GM23338 (cell line): ENCODE measurements at places on chromosomes 11 and 22.

GRCh38 chr11:130476922-130477491 lies 28.6 kb downstream of the ADAMTS15 start:
- no peak for DNase-seq

DNA sequence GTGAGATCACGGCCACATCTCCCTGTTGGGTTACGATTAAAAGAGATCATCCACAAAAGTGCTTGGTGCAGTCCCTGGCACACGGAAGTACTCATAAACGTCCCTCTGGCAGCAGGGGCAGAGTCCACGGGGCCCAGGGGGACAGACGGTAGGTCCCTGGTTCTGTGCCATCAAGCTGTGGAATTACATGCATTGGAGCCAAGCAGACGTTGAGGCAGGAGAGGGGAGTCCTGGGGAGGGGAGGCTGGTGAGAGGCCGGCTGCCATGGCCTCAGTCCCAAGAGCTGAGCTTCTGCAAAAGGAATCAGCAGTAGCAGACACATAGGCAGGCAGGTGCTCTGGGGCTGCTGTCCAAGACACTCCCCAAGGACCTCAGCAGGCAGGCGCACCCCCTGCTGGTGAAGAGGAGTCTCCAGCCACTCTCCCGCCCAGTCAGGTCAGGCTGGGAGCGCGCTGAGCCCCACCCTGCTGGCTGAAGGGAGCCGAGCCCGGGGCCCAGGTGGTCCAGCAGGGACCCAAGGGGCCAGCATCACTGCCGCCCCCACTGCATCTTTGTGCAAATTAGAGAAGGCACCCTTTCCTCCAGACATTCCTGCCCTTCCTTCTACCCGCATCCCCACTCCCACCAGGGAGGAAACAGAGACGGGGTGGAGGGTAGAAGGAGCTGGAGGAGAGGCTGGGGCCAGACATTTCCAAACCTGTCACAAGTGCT lies 7.6 kb upstream of the KCTD17 start:
- peak; percentile 68 for DNase-seq

GRCh38 chr11:36147491-36147890 lies 141.7 kb downstream of the COMMD9 start:
- no peak for DNase-seq

- peak; percentile 81 for DNase-seq
These were observed 287.0 kb downstream of the FAT3 start for GRCh38 chr11:92511522-92512203.

DNA sequence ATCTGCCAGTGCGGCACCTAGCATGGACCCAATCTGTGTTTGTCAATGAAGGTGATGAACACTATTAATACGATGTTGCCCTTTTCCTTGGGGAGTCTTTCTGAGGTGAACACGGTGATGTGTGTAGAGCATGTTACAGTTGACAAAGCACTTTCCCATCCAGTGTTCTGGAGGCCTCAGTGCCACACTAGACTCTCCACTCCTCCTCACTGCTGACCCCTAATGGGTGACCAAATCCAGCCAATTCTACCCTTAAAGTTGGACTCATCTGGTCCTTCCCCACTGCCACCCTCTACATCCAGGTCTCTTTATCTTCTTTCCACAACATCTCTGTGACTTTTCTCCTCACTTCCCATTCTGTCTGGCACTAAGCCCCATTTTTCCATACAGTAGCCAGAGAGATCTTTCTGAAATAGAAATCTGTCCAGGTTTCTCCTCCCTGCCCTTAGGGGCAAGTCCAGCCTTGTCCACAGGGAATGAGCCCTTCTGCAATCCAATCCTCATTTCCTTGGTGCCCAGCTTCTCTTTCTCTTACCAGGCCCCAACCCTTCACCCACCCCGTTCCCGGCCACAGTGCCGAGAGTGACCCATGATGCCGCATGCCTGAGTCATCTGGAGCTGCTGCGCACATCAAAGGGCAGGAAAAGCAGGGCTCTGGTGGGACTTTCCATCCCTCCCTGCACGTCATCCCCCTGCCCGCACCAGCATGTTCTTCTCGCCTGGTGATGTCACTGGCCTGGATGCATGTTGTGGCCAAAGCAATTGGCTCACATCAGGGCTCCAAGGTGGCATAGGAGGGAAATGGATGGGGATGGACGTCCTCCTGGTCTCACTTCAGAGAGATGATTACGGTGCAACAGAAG lies 64.2 kb downstream of the RASSF10 start:
- DNase-seq: no peak

- DNase-seq: no peak
These were observed 25.5 kb downstream of the DDI1 start for GRCh38 chr11:104061853-104062521.

GRCh38 chr11:34869425-34869824 lies 46.8 kb downstream of the APIP start:
- peak; percentile 78 for DNase-seq

DNA sequence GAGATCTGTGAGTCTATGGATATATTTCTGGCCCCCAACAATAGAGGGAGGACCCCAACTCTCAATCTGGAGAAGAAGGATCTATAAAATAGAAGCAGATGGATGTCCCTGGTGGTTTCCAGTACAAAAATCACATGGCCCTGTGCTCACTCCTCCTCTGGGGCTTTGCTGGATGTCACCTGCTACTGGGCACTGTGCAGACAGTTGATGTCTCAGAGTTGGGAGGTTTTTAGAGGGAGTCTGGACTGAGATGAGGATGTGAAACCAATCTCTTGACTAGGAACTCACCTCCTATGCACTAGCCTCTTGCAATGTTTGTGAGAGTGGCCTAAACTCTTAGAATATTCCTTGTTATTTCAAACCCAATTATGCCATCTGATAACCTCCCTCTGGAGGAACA lies 107.2 kb downstream of the SCN3B start:
- no peak for DNase-seq

GRCh38 chr11:9691865-9692264 lies 28.0 kb downstream of the SWAP70 start:
- no peak for DNase-seq

DNA sequence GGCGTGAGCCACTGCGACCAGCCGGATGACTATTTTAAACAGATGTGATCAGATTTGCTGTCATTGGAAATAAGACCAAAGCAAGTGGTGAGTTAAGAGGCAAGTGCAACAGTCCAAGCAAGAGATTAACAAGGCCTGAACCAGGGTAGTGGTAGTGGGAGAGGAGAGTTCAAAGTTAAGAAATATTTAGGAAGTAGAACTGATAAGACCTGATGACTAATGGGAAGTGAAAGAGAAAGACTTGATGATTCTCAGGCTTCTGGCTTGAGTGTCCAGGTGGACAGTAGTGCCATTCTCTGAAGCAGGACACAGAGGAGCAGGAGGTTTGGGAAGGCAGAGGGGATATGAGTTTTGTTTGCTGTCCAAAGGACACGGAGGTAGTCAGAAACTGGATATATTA lies 7.2 kb downstream of the NDUFC2 start:
- DNase-seq: no peak

GRCh38 chr11:95306801-95307200 lies 75.8 kb upstream of the SESN3 start:
- no peak for DNase-seq

DNA sequence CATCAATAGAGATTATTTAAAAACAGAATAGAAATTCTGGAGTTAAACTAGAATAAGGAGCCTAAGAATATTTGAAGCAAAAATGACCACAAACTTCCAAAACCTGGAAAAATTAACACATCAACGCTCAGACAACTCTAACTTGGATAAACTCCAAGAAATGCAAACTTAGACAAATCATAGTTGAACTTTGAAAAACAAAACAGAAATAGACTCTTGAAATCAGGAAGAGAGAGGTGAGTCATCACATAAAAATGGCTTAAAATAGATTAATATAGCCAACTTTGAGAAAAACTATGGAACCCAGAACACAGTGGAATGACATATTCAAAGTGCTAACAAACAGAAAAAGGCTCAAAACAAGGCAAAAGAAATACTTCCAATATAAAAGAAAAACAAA lies 974.2 kb downstream of the JRKL start:
- DNase-seq: no peak

GRCh38 chr11:34627197-34627596 lies 6.3 kb downstream of the EHF start:
- DNase-seq: no peak

DNA sequence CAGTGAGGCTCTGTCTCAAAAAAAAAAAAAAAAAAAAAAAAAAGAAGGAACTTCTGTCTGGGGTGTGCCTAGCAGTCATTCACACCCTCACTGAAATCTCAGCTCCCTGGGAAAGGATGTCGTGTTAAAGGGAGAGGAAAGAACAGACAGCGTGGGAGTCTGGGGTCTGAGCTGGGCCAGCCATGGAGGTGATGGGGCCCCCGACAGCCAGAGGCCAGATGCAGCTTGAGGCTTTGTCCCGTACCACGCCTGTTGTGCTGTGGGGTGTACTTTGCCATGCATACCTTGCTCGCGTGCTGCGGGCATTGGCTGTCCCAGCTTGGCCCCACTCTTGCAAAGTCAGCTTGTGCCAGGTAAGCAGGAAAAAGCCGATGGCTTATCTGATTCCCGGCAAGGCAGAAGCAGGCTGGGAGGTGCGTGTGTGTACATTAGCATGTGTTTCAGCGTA lies 4.6 kb downstream of the SYT12 start:
- DNase-seq: no peak

- peak; percentile 17 for DNase-seq
These were observed 6.7 kb downstream of the KCNE3 start for GRCh38 chr11:74460481-74461154.

DNA sequence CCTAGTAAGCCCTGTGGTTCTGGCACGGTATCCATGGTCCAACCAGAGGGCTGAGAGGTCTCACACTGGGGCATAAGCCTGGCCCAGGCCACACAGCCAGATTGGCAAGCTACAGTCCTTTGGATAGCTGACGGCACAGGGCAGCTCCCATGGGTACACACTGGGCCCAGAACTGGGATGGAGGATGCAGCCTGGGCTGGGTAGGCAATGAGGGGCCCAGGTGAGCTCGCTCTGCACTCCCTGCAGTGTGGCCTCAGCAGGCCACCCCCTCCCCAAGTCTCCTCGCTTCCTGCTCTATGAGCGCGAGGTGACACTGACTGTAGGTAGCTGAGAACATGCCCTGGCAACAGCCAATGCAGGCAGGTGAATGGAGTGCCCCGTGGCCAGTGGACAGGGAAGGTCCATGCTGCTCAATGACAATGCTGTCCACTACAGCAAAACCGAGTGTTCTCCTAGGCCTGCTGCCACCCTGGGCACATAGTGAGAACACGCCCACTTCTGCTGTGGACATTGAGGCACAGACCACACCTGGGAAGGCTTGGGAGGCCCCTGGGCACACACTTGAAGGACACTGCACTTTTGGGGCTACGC lies 3.8 kb downstream of the ARVCF start:
- no peak for DNase-seq

GRCh38 chr11:65790104-65790901 lies 3.4 kb downstream of the OVOL1 start:
- DNase-seq: no peak

GRCh38 chr22:29062286-29062821 lies 723 bp upstream of the C22orf31 start:
- peak; percentile 69 for DNase-seq

DNA sequence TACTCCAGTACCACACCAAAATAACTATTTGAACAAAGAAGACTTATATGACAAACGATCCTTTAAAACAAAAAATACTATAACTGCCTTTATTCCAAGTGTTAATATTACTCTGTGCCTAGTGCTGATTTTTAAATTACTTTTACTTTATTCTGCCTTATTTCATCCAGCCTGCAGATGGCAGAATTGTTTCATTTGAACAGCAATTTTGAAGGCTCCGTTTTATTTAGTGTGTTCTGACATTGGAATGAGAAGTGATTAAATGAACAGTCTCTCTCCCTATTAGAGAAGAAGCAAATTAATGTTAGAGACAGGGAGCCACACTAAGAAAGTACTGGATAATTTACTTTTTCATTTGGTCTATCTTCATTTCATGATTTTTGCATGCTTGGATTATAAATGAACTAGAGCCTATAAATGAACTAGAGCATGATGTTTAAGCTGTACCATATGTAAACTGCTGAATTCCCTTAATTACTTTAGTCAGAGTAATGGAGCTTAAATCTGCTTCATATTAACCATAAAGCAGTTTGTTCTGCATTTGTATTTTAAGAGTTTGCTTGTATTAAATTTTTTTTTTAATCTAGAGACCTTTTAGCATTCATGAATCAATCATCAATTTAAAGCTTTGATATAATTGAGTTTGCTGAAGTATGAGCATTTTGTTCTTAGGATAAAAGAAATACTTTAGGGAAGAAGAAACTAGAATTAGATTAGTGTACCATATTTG lies 9.8 kb downstream of the PDHX start:
- peak; percentile 58 for DNase-seq

DNA sequence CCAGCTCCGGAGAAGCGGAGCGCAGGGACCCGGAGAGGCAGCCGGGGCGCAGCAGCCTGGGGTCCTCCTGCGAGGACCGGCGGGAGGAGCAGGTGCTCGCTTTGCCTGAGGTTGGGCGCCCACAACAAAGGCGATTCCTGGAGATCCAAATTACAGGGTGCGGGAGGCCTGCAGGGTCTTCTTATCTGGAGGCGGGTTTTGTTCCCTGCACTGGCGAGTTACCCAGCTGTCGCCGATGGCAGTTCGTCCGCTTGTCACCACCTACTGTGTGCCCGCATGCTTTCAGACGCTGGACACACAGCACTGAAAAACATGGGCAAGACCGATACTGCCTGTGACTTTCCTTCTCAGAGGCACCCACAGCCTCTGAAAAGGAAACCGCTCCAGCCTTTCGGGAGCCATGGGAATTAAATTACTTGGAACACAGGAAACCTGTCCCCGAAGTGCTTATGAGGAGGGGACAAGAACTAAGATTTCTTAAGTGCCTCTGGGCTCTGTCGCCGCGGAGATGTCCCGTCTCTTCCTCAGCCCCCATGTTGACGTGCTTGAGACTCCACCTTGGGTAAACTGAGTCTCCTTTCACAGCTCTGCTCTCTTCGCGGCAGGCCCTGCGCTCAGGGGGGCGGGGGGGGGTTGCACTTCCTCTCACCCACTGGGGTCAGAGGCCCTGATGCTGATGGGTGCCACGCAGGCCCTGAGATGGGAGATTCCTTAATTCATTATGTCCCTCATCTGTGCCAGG lies 1.3 kb upstream of the ZFTA start:
- DNase-seq: peak; percentile 58

GRCh38 chr11:111606986-111607385 lies 4.7 kb downstream of the SIK2 start:
- no peak for DNase-seq

DNA sequence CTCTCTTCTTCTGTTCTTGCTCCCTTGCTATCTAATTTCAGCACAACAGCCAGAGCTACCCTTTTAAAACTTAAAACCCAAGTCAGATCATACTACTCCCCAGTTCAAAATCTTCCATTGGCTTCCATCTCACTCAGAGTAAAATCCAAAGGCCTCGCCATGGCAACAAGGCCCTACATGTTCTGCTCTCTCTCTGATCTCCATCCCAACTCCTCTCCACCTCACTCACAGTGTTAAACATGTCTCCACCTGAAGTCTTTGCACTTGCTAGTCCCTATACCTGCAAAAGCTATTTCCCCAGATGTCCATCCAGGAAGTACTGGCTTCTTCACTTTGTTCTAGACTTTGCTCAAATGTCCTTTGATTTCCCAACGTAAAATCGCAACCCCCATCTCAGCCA lies 3.0 kb upstream of the GRAP2 start:
- no peak for DNase-seq

GRCh38 chr11:84290647-84291046 lies 1004.5 kb upstream of the CCDC90B start:
- DNase-seq: no peak

- DNase-seq: no peak
These were observed 68.2 kb downstream of the GUCY1A2 start for GRCh38 chr11:106950067-106950491.
